Motor neuron (in vitro differentiated cells): ENCODE measurements at places on chromosomes 13 and 19. TPM values are rescaled to one million over a fixed set of nuclear protein-coding genes. Genes with fewer than 3 reads are reported as not detected.

GRCh38 chr13:40480915-40481516 lies 185.4 kb downstream of the FOXO1 start:
- ATAC-seq: no peak

DNA sequence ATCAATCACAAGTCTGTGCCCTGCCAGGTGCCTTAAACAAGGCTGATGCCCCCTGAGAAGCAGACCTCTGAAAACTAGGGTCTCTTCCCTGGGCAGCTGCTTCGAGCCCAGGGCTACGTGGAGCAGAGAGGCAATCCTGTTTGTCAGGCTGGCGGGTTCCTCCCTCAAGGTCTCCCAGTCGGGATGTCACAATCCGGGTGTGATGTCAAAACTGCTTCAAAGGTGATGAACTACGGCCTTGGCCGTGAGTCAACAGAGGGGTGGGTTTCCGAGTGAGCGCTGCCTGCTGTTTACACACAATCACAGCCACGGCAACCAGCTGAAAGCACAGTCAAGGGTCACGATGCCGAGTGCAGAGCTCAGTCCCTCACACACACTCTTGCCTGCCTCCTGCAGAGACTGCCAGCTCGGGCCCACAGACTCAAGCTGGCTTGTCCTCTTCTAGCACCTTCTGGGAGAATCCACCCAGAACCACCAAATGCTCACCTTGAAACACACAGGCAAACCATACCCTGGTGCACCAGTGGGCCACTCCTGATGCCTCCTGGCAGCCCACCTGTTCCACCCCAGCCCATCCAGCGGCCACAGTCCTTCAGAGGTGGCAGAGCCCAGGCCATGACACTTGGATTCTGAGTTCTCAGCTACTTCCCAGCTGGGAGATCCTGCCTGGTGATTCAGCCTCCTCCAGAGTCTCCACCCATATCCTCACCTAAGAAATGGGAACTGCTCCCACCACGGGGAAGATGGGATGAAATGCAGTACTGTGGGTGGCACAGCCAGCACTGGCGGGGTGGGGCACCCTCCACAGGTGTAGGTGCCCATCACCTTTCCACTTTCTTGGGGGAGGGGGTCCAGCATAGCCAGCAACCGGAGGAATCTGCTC lies 6.8 kb downstream of the ELL start:
- ATAC-seq: peak; percentile 94

The SPIB gene
- total RNA-seq: 0.09 and 4.1 TPM in 2 replicates

The ACER1 gene
- 0.21 TPM in 1 of 2 replicates, not detected in the other for total RNA-seq

The PSG1 gene
- 0.31 TPM in 1 of 2 replicates, not detected in the other for total RNA-seq

DNA sequence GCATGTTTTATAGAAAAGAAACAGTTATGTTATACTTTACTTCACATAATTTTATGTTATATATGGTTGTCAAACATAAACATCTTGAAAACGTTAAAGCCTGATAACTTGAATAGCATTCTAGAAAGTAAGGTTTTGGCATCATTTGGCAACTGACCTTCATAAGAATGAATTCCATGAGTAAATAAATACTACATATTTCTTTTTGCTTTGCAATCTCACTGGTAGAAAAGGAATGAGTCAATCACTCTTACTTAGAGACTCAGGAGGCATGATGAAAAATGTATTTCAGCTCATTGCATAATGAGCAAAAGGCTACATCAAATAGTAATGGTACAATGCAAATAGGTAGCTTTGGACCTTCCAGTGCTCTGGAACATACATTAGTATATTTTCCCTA lies 1381.9 kb downstream of the EFNB2 start:
- no peak for ATAC-seq

The RFX1 gene
- total RNA-seq: 3.9 and 5.0 TPM in 2 replicates

DNA sequence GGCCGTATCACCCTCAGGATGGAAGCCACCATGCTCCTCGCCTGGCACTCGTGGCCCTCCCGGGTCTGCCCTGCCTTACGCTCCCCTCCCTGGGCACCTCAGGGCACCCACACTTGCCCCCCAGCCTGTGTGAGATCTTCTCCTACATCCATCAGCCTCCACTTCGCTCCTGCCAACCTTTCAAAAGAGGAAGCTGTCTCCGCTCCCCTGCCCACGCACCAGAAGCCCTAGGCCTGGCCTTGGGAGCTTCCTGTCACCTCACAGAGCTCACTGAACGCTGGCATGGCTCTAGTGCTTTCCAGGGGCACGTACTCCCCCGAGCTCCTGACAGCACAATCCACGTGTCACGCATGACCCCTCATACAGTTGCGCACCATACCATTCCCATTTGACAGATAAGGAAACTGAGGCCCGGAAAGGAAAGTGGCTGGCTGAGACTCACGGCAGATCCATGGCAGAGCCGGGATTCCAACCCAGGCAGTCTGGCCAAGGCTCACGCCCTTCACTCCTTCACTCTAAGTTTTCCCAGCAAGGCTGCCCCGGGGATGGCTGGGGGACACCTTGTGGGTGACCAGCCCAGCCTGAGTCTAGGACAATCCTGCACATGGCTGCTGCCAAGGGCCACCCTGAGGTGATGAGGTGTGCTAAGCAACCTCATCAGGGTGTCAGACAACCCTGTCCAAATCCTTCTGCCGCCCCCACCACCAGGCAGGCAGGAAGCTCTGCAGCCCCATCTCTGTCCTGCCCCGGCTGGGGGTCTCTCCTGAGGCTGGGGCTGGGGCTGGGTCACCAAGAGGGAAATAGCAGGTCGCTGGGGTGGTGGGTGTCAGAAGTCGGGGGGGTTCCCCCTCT lies 19.3 kb downstream of the PPP1R12C start:
- no peak for ATAC-seq

GRCh38 chr13:51148952-51149573 lies 38.0 kb upstream of the C13orf42 start:
- peak; percentile 92 for ATAC-seq

- ATAC-seq: peak; percentile 78
Measured at GRCh38 chr13:46893798-46894560, 2.9 kb downstream of the HTR2A start.

DNA sequence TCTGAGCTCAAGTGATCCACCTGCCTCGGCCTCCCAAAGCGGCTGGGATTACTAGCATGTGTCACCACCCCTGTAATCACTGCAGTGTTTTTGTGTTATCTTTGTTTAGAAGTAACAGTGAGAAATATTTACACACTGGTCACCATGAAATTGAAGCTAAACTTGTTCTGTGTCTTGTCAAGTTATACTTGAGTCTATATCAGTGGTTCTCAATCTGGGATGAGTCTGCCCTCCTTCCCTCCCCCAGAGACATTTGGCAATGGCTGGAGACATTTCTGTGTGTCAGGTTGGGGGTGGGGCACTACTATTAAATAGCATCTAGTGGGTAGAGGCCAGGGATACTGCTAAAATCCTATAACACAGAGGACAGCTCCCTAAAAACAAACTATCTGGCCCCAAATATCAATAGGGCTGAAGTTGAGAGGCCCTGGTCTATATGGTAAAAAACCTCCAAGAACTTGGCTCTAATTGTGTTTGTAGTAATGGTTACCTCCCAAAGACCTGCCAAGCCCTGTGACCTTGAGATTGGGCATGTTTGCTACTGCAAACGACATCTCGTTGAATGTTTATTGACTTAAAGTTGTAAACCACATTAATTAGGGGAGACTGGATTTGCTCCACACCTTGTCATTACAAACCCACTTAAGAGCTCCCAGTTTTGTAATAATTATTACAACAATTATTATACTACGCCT lies 6.9 kb downstream of the CTU1 start:
- ATAC-seq: no peak

DNA sequence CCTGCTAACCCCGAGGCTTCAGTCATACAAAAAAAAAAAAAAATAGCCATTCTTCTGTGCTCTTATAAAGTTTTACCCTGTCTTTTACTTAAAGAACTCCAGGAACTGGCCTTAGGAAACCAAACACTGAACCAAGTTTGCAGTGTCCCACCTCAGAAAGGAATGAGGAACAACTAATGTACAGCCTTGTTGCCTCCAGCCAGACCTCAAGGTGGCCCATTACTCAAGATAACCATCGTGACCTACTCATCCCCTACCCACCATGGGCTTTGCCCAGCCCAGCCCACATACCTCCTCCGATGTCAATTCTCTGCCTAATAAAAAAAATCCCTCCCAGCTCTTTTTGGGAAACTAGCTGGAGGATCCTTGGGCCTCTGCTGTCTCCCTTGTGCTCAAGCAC lies 133.2 kb downstream of the STARD13 start:
- no peak for ATAC-seq

DNA sequence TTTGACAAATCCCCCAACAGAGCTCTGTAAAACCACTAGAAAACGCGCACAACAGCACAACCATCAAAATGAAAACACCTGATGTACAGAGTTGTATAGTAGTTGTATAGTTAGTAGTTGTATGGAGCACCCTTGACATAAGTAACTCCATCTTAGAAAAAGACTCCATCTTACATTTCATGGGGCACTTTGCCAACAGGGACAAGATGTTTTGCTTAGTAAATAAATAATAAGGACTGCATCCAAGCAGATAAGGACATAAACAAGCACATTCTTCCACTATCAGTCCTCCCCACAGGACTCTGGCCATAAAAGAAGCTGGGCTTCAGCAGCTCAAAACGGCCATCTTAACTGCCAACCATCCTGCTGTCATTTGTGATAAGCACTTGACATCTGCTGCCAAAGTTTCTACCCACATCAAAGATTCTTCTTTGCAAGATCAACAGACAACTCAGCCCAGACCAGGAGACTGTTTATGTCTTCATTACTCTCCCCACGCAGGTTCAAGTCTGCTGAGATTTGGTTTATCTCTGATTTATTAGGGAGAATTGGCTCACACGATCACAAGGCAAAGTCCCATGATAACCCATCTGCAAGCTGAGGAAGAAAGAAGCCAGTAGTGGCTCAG lies 20.7 kb upstream of the ZNF331 start:
- ATAC-seq: no peak

DNA sequence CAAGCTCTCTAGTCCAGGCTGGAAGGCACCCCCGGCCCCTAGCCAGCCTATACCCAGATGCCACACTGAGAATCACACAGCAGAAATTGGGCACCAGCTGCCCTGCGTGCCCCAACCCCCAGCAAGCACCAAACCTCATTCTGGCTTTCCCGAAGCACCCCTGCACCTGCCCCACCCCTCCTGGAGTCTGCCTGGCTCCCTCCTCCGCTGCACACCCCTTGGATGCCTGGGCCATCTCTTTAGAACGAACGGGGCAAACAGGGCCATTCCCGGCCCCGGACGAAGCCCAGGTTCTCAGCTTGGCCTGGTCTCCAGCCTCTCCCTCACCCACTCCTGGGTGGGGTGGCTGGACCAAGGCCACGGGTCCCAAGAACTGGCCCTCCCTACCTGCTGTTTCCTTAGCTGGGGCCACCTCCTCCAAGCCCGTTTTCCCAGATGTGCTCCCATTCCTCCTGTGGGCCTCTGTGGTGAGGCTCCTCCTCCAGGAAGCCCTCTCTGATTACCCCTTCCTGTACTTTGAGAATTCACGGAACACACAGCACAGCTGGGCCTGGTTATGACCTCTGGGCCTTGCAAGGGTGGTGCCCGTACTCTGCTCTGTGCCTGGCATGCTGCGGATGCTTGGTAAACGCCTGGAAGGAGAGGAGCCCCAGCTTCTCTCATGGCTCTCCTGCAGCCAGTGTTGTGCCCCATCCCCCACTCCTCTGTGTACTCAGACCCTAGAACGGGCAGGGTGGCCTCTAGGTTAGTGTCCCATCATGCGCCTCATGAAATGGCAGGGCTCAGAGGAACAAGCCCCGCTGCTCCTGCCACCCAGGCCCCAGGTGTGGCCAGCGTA lies 21.4 kb downstream of the CEBPG start:
- no peak for ATAC-seq

DNA sequence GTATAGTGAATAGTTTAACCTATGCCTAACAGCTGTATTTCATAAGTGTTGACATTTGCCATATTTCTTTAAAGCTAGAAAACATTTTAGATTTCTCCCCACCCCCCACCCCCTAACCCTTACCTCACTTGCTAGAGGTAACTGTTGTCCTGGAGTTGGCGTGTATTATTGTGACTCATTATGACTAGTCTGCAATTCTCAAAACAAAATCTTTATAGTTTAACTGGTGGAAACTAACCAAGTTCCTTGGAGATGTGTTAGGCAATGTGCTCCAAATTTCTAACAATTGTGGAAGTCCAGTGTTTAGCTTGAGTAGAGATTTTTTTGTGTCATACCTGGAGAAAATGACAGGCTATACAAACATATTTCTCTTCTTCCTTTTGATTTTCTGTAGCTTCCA lies 38.0 kb downstream of the KCTD4 start:
- ATAC-seq: peak; percentile 18

DNA sequence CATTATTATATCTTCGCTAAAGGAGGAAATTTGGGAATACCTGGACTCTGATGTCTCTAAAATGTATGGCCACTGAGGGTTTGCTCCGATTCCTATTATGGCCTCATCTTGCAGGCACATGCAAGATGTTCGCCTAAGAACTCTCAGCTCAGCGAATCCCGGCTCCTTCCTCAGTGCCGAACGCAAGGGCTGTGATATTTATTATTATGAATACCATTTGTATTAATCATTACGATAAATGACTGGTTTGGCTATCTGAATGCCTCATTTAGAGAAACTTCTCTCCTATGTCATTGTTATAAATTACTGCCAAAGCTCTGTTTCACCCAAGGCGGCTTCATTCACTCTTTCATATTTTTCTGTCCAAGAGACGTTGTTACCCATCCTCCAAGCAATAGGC lies 369.7 kb upstream of the TSHZ3 start:
- ATAC-seq: no peak

The DLEU7 gene
- total RNA-seq: 2.0 and 2.9 TPM in 2 replicates

DNA sequence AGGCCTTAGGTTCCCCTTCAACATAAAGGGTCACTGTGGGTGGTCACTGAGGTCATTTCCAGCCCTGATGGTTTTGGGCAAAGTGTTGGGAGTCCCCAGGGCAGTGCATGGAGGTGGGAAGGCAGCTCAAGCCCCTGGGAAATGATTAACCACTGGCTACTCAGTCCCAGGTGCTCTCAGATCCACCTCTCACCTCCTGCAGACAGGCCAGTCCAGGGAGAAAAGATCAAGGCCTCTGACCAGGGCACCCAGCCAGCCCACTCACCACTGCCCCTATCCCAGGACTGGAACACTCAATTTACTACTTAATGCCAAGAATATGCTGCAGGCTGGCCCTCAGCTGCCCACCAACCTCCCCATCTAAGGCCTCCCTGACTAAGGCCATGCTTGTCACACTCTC lies 1307.9 kb downstream of the UQCRFS1 start:
- ATAC-seq: no peak

DNA sequence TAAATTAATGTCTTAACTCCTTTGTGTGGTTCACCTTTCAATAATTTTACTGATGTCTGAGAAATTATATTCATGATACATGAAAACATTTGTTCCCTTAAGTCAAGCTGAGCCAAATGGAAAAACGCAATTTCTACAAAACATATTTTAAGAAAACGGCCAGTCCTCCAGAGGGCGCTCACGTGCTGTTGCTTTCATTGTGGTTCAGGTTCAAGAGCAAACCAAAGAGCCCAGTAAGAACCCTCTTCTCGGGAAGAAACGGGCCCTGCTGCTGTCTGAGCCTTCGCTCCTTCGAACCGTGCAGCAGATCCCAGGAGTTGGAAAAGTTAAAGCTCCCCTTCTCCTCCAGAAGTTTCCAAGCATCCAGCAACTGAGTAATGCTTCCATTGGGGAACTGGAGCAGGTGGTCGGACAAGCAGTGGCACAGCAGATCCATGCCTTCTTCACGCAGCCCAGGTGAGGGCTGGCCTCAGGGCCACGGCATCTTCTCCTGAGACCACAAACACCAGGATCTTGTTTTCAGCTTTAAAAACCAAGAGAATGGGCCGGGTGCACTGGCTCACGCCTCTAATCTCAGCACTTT lies 4.3 kb downstream of the FAAP24 start:
- no peak for ATAC-seq

GRCh38 chr19:16345457-16345856 lies 20.8 kb downstream of the KLF2 start:
- no peak for ATAC-seq

- ATAC-seq: no peak
Measured at GRCh38 chr13:41751277-41751676, 209.6 kb downstream of the VWA8 start.

The ZNF578 gene
- 7.5 and 11.2 TPM in 2 replicates for total RNA-seq
